ENCODE measurements at places on chromosomes 5 and 9.

- DNase-seq = no peak
These were observed 31.8 kb downstream of the ABCA1 start for GRCh38 chr9:104896131-104896530.

DNA sequence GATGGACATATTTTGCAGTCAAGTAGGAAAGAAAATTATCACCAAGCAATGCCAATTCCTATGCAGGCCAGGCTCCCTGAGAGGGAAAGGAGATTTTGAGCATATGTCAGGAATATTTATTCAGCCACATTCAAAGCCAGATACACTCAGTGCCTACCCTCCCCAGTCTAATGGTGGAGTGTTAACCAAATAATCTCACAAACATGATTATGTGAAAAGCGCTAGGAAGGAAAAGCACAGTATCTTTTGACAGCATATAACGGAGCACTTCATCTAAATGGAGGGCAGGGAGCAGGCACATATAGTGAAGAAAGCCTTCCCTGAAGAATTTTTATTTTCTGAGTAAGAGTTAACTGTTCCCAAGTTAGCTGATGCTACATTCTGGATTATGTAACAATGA lies 80.3 kb upstream of the SLC30A5 start:
- DNase-seq = no peak

GRCh38 chr9:87088192-87088591 lies 140.9 kb upstream of the GAS1 start:
- DNase-seq = no peak

GRCh38 chr9:129549139-129549538 lies 71.8 kb downstream of the C9orf50 start:
- DNase-seq = no peak

DNA sequence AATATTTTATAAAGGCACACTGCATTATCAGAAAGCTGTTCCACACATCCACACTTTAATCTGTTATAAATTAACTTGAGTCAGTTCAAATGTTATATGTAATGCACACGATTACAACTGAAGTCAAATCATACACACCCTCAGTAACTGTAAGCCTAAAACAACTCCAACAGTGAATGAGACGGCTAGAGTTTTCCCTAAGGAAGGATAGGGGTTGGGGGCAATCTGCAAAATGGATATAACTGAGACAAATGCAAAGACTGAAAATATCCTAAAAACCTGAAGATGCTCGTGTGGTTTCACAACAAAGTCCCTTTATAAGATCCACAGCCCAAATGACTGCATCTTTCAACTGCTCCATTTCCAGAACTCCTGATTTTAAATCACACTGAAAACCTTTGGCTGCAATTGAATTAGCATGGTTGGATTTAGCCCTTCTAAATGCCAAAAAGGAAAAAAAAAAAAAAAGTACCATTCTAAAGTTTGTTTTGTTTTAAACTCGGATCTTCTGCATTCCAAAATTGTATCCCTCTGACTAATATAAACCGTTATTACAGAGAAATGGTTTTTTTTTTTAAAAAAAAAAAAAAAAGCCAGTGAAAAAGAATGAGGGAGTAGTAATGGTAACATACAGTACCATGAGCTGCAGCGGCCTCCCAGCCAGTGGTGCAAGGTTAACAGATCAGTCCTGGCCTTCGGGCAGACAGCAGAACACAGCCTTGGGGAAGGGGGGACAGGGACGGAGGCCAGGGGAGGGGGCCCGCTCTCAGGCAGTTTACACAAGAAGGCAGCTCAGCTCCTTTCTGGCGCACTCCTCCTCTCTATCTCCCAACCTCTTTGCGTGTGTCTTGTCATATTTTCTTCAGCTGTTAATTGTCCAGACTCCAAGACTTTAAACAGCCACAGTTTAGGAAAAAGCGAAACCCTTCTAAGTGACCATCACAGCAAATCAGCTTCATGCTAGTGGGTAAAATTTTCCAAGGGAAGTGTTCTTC lies 166.1 kb downstream of the BNC2 start:
- peak; percentile 46 for DNase-seq

- no peak for DNase-seq
These were observed 75.0 kb downstream of the WNK2 start for GRCh38 chr9:93258818-93259489.

GRCh38 chr9:72292256-72292682 lies 72.7 kb downstream of the ZFAND5 start:
- no peak for DNase-seq

DNA sequence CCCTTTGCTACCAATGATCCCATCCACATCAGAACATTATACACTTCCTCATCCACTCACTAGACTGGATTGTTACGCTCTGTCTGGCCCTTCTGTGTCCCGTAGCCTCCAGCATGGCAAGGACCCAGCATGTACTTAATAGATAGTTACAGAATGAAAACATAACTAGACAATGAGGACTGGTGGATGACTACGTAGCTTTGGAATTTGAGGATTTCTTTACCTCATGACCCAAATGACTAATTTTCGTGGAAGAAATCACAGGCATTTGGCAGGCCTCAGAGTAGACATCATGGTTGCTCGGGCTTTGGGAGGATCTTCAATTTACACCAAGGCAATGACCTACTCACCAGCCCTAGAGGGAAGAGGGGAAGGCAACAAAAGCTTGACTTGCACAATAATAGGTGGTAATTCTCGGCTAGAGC lies 299.8 kb downstream of the TLE1 start:
- DNase-seq = no peak

GRCh38 chr9:113530022-113530635 lies 66.6 kb downstream of the RGS3 start:
- DNase-seq = no peak

- DNase-seq = no peak
These were observed 9.1 kb downstream of the TYRP1 start for GRCh38 chr9:12702160-12702758.

GRCh38 chr9:134483361-134484184 lies 157.3 kb downstream of the RXRA start:
- DNase-seq = no peak

- DNase-seq = no peak
These were observed 52.6 kb downstream of the INIP start for GRCh38 chr9:112665347-112665746.

- no peak for DNase-seq
These were observed 110.5 kb upstream of the CD180 start for GRCh38 chr5:67306965-67307607.

DNA sequence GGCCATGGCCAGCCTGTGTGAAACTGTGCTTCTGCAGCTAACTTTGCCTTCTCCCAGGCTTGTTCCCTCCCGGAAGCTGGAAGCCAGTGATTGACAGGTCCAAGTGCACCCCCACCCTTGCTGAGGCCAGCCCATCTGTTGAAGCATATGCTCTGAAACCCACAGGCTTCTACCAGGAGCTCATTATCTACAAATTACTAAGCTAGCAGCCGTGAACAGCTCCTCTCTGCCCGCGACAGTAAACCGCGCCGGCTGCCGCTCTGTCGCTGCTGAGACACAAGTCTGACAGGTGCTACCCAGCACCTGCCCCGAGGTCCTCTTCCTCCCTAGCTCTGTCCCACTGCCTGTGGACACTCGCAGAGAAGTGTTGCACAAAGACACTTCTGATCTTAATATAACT lies 490.9 kb downstream of the GADD45G start:
- no peak for DNase-seq

DNA sequence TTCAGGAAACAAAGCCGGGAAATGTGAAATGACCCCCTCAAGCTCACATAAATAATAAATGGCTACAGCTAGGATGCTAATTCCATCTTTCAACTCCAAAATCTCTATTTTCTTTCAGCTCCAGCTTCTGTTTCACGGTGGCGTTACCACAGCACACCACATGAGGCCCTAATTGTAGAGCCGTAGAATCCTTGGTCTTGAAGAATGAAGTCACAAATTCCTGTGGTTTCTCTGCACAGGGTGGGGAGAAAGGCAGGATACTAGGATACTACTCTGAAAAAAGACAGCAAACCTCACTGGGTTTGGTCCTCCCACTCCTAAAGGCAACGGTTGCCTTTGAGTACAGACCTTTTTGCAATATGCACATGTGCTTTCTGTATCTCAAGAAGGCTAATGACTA lies 13.9 kb upstream of the RARS1 start:
- peak; percentile 16 for DNase-seq

DNA sequence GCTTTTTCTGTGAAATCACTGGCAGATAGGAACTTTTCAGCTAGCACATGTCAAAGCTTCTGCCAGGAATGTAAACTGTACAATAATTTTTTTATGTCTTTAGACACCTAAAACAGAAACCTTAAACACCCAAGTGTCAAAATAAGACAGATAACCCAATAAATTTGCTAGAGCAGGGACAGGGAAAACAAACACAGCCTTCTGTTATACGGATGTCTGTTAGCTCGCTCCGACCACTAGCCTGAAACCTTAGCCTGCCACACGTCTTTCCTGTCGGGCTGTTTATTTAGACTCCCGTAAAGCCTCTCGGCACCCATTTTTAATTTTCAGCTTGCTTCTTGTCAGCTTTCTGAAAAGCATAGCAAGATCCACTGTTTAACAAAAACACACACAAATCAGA lies 355.4 kb upstream of the SLC24A2 start:
- no peak for DNase-seq

DNA sequence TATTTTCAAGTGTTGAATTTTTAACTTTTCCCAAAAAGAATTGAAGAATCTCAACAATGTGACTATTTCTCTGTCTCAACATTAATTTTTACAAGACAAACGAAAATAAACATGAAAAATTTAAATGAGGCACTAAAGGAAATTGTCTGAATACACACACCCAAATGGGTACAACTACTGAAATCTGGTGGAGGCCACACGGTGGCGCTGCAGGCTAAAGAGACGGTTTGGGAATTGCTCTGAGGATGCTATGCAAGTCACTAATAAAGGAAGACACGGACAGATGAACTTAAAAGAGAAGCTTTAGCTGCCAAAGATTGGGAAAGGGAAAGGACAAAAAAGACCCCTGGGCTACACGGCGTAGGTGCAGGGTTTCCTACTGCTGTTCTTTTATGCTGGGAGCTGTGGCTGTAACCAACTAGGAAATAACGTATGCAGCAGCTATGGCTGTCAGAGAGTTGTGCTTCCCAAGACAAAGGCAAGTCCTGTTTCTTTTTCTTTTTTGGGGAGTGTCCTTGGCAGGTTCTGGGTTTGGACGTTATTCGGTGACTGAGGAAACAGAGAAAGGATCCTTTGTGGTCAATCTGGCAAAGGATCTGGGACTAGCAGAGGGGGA lies at the start of gene PCDHB10:
Gene PCDHB10, plus strand, starts transcription at position 244 of the 616 bp plus-strand sequence. Its CDS starts 200 bp downstream, at position 444.
- no peak for DNase-seq

- no peak for DNase-seq
These were observed 164.7 kb downstream of the GRIA1 start for GRCh38 chr5:153655201-153655510.

DNA sequence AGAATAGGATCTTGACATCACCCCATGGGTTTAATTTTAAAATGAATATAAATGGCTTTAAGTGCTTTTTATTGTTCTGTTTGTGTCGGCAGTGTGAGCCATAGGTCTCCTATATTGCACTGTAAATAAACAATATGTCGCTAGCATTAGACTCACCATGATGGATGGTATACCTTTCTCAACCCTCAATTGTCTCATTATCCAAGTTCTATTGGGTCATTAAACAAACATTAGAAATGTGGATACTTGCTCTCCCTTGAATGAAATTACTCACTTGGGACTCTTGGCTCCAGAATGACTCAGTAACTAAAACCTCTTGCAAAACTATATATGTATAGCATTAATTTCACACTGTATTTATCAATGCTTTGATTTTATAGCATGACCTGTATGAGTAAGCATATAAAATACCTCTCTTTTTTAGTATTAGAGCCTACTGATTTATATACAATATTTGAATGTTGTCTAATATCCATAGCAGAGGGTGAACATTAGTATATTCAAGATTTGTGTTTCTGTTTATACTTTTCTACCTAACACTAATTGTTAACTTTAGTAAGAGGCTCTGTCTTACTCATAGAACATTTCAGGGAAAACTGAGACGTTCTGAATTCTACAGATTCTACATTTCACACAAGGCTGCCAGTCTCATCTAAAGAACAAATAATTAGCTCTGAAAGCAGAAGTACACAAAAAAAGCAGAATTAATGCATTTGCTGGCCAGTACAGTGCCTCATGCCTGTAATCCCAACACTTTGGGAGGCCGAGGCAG lies 303.8 kb upstream of the PRR16 start:
- DNase-seq = no peak

GRCh38 chr5:135493406-135494180 lies 41.4 kb upstream of the TIFAB start:
- peak; percentile 29 for DNase-seq

- DNase-seq = no peak
These were observed 220.7 kb downstream of the FANCC start for GRCh38 chr9:95096807-95097206.

- DNase-seq = no peak
These were observed 668.4 kb upstream of the CDH9 start for GRCh38 chr5:27706832-27707231.

GRCh38 chr9:126877418-126877817 lies 17.0 kb downstream of the ZBTB34 start:
- no peak for DNase-seq

- DNase-seq = no peak
These were observed 559.2 kb upstream of the TLE4 start for GRCh38 chr9:79012561-79012960.
